ENCODE measurements at places on chromosomes 12 and 14.

DNA sequence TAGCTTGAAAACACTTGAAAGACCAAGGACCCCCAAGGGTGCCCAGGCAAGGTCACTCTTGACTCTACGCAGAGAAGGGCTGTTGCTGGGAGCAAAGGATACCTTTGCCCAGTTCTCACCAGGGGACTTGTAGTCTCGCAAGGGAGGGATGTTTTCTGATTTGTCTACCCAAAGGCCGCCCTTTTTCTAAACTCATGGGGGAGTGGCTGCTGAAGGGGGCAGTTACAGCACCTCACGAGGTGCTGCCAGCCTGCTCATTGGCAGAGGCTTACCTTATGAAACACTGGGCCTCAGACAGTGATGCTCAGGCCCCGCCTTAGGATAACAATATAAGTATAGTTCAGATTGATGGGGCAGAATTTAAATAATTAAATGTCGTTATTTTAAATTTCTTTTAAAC lies 107.0 kb downstream of the ETV6 start:
- DNase-seq, result no peak

DNA sequence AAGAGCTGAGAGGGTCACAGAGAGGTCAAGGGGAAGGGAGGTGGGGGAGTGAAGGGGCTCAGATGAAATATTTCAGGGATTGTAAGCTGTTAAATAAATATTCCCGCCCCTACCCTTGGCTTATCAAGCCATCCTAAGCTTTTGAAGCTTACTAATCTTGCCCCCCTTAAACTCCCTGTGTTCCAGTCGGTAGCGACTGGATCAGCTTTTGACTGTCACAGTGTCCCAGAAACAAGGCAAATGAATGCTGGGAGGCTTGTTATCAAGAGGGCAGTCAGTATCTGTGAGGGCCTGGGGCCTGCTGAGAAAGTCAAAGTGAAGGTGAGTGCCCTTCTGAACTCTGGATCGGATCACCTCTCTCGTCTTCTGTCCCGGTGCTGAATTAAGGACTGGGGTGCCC lies 128.1 kb downstream of the DACT1 start:
- DNase-seq, result no peak

- peak; percentile 90 for DNase-seq
Measured at GRCh38 chr12:127145929-127146789, 1120.8 kb upstream of the TMEM132C start.

DNA sequence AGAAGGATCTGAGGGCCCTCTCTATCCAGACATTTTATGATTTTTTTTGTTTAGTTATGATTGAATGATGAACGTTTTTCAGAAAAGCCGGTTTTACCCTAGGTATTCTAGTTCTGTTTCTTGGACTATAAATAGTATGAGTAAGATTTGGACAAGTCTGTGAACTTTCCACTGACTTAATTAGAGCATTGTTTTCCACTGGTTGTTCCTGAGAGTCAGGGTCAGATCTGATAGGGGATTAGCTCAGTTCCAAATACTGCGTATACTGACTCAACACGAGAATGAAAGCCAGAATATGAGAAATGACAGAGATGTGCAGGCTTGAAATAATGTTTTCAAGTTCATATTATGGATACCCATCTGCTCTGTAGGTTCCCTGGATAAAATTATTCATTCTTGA lies 361.6 kb downstream of the AEBP2 start:
- DNase-seq, result no peak

GRCh38 chr14:103503296-103503695 lies 19.3 kb downstream of the CKB start:
- DNase-seq, result no peak

GRCh38 chr14:65354715-65355114 lies 57.8 kb upstream of the FUT8 start:
- no peak for DNase-seq

GRCh38 chr12:34393821-34394150 lies 371.5 kb downstream of the ALG10 start:
- no peak for DNase-seq

GRCh38 chr14:69045857-69046475 lies 66.9 kb upstream of the ACTN1 start:
- peak; percentile 70 for DNase-seq

- no peak for DNase-seq
Measured at GRCh38 chr12:109605599-109606228, 32.1 kb downstream of the MVK start.

DNA sequence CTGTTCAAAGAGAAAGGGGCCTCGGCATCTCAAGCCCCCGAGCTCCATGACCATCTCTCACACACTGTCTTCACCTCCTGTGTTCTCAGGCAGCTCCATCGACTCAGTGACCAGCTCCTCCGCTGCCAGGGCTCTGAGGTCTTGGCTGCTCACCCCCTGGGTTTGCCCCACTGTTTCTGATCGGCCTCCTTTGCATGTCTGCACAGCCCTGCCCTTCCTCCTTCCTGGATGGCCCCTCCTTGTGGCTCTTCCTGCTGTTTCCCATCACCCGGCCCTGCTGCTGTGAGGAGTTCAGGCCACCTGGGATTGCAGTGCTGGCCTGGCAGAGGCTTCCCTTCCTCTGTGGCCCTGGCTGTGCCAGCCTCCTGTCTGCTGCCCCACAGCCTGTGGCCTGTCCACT lies 38.1 kb upstream of the PIWIL1 start:
- no peak for DNase-seq

GRCh38 chr12:47744778-47745436 lies 13.8 kb downstream of the RAPGEF3 start:
- no peak for DNase-seq

- peak; percentile 14 for DNase-seq
Measured at GRCh38 chr12:129701631-129702101, 202.2 kb downstream of the TMEM132D start.

DNA sequence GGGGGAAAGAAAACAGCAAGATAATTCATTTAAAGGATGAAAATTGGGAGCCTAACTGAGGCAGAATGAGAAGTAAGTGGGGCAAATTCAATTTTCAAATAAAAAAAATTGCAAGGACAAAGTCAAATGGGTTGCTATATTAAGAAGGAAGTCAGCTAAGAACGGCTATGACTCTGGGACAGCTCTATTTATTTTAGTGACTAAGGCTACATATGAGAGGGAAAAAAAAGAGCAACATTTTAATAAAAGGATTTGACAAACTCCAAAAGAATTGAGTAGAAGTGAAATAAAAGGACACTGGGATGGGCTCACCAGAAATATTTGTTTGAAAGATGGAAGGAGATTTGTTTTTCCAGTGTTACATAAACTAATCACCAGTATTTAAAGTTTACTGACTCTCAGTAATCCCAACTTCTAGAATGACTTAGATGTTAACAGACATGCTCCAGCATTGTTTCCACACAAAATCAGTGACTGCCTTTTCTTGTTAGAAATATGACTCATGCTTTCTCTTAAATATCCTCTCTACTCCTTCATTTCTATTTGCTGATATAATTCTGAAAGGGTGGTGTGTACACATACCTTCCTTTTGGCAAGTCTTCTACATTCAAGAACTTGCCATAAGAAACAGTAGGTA lies 198.5 kb downstream of the SLC25A21 start:
- no peak for DNase-seq
